Stimulated activated CD4-positive, alpha-beta T cell treated with anti-CD3 and anti-CD28 coated beads, Interleukin-15, amount 100 ng/mL, for 1 hour (primary cell): ENCODE measurements at places on chromosomes 1 and 21.

GRCh38 chr21:21632926-21633325 lies 634.7 kb downstream of the NCAM2 start:
- DNase-seq: no peak

- DNase-seq: no peak
These were observed 110.5 kb upstream of the COA6 start for GRCh38 chr1:234262754-234263105.

- DNase-seq: no peak
These were observed 67.7 kb upstream of the RCC1 start for GRCh38 chr1:28437924-28438699.

GRCh38 chr1:176656257-176656995 lies 193.5 kb downstream of the PAPPA2 start:
- DNase-seq: no peak

- DNase-seq: no peak
These were observed 4.7 kb downstream of the SNAPIN start for GRCh38 chr1:153663211-153663610.

- DNase-seq: no peak
These were observed 720 bp upstream of the F3 start for GRCh38 chr1:94542088-94542870.

DNA sequence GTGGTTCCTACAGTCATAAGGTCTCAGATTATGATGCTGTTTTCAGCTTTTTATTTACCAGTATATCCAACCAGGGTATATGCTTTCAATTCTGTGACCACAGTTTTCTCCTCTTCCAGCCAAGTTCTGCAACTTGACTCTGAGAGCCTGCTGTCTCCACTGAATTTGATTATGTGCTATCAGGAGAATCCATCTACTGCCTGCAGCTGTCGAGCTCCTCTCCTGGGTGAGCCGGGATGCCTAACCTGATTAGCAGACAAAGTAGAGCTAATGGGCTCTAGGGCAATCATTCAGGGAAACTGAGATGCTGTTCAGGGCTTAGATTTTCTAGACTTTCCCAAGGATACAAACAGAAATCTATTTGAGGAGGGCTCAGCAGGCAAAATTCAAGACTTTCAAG lies 271.5 kb upstream of the BEND5 start:
- no peak for DNase-seq

- no peak for DNase-seq
These were observed 268.4 kb upstream of the NRIP1 start for GRCh38 chr21:15333136-15333710.

DNA sequence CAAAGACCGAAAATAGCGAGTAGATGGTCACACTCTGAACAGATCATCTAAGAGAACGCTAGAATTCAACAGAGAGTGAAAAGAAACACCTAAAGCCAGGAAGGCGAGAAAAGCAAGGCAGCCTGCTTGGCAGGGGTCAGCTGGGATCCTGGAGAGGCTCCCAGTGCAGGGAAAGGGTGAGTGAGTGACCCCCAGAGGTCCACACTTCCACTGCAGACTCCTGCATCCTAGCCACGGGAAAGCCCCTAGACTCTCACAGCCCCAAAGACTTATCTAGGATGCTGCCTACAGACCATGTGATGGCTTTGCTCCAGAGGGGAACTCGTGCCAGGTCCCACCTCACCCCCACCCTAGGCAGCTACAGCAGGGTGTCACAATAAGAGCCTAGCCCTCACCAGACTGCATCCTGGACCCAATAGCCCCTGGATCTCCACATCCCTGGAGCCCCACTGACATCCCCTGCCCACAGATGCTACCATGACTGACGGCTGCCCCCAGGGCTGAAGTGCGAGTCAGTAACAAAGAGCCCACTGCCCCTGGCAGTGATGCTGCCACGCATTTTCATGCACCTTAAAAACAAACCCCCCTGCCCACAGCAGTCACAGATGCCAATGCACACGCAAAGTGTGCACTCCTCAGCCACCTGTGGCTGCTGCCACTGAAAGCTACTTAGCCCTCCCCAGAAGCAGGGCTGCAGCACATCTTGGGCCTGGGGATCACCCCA lies 62.2 kb downstream of the PSMG1 start:
- DNase-seq: no peak

DNA sequence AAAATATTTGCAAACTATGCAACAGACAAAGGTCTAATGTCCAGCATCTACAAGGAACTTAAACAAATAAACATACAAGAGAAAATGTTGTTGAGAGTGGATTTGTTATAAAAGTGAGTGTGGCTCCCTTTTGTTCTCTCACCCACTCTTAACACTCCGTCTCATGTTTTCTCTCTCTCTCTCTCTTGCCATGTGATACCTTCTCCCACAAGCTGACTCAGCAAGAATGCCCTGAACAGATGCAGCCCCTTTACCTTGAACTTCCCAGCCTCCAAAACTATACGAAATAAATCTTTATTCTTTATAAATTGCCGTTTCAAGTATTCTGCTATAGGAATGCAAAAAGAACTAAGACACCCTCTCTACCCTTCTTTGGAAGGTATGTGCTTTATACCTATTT lies 234.1 kb downstream of the ADGRL2 start:
- DNase-seq: no peak

DNA sequence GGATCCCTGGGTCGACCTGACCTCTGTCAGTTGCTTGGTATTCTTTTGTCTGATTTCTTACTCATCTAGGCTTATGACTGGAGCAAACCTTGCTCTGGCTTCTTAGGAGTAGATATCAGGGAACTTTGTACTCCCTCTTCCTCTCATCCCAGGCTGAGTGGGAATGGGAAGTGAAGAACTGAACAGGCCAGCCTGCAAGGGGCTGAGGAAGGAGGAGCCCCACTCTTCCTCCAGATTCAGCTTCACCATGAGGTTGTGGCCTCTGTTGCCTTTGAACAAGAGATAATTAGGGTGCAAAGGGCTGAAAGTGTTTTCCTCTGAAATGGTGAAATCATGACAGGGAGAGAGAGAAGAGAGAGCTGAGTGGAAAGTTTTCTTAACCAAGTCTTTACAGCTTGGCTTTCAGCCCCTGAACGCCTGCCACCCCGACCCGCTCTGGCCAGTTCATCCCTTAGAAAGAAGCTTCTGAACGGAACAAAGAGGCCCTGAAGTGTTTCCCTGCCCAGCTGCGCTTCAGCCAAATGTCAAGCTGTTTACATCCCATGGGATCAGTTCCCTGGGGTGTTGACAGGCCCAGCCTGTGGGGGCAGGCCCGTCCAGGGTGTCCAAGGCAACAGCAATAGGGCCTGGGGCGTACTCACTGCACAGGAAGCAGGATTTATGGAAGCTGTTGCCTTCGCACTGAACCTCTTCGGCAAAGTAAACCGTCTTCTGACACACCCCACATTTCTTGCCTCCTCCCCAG lies 11.2 kb downstream of the CSRP1 start:
- DNase-seq: no peak

GRCh38 chr1:229619002-229619401 lies 6.9 kb downstream of the TAF5L start:
- no peak for DNase-seq

- DNase-seq: no peak
These were observed 7.7 kb upstream of the PSMD4 start for GRCh38 chr1:151246786-151247185.

GRCh38 chr1:175192111-175192629 lies 406 bp downstream of the KIAA0040 start:
- DNase-seq: no peak

DNA sequence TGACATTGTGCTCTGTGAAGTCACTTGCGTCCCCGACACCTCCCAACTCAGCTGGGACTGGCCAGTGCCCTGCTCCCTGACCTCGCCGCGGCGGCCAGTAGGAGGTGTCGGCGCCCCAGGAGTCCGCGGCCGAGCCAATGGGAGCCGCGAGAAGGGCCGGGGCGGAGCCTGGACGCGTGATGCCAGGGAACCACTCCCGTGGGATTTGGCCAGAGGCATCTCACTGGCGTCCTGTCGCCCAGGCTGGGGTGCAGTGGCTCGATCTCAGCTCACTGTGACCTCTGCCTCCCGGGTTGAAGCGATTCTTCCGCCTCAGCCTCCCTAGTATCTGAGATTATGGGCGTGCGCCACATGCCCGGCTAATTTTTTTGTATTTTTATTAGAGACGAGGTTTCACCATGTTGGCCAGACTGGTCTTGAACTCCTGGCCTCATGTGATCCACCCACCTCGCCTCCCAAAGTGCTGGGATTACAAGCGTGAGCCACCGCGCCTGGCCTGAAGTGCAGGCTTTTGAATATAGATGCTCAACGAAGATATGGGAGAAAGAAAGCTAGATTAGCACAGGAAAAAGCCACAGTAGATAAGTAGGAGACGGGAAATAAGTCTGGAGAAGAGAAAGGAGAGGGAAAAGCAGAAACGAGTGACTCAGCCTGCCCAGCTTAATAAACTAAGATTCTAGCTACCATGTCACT lies 38.0 kb downstream of the ZBTB8OS start:
- DNase-seq: peak; percentile 2

DNA sequence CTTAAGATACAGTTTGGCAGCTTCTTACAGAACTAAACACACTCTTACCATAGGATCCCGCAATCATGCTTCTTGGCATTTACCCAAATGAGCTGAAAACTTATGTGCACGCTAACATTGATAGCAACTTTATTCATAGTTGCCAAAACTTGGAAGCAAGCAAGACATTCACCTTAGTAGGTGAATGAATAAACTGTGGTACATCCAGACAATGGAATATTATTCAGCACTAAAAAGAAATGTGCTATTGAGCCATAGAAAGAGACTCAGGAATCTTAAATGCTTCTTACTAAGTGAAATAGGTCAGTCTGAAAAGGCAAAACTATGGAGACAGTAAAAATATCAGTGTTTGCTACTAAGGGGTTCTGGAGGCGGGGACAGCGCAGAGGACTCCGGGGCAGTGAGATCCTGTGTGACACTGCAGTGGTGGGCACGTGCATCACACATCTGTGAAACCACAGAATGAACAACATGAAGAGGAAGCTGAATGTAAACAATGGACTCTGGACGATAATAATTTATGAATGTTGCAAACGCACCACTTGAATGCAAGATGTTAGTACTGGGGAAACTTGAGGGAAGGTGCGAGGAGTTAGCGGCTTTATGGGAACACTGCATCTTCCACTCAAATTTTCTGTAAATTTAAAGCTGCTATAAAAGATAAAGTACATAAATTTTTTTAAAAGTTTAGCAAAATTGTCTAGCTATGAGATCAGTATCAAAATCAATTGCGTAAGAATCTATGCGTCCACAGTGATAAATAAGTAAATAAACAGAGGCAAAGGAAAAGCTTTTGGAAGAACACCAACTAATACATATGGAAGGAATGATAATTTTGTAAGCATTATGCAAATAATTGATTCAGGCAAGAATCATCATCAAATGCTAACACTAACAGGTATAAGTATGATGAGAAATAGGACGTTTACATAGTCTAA lies 15.4 kb upstream of the SPATC1L start:
- DNase-seq: no peak

DNA sequence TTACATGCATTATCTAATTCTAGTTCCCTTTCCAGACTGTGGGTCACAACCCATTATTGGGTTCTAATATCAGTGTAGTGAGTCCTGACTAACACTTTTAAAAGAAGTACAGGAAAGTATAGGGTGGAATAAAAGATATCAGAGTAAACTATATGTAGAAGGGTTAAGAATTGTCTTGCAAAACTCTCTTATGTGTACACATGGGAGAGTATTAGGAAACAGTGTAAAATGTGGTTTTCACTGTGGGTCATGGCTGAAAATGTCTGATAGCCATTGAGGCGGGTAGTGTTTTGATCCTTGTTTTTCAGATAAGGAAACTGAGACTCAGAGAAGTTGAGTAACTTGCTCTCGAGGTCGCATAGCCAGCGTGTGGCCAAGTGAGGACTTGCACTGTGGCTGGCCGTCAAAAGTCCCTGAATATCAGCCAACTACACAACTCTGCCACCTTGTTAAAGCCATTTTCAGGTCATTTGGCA lies 18.5 kb upstream of the MTARC1 start:
- no peak for DNase-seq

- no peak for DNase-seq
These were observed 21.3 kb downstream of the TMEM201 start for GRCh38 chr1:9609998-9610397.

- DNase-seq: no peak
These were observed 80.1 kb downstream of the FCRL5 start for GRCh38 chr1:157472056-157472701.

DNA sequence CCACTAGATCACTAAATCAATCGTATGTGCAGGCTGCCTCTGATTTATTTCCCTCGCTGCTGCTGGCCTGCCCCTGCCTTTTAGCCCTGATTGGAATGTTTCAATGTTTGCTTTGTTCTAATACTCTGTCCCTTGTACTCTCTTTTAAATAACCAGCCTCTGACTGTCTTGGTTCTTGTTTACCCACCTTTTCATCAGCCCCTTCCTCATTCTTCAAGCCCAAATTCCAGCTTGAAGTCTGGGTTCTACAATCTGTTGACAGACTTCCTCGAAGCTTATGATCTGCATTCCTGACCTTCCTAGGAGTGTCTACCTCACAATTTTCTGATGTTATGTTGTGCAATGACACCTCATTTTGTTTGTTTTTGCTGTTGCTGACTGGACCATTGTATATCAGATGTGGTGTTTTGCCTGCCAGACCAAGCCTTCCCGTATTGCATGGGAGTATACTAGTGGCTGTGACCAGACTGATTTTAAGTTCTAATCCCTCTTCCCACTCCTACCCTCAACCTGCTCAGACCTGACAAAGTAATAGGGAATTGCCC lies 46.6 kb upstream of the APOBEC4 start:
- DNase-seq: no peak

- no peak for DNase-seq
These were observed 6.3 kb downstream of the PRCC start for GRCh38 chr1:156773607-156774006.

GRCh38 chr1:231046730-231047395 lies 6.8 kb upstream of the FAM89A start:
- no peak for DNase-seq

- no peak for DNase-seq
These were observed 1.7 kb upstream of the RIPK4 start for GRCh38 chr21:41768437-41769042.

DNA sequence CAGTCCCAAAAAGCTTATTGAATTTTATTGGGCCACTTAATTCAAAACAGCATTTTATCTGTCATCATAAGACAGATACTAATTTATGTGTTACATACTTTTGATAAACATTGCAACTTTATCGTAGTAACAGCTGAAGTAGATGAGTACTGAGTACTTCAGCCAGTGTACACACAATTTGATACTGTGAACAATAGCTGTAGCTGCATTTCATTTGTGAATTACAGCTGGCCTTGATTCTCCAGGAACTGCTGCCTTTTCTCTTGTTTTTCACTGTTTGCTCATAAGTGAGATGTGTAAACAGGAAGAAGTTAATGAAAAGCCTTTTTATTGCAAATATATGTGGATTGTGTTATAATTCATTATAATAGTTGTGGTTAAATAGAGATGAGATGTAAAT lies 10.2 kb downstream of the UAP1 start:
- DNase-seq: no peak
